ENCODE measurements at places on chromosomes 5 and 9.

DNA sequence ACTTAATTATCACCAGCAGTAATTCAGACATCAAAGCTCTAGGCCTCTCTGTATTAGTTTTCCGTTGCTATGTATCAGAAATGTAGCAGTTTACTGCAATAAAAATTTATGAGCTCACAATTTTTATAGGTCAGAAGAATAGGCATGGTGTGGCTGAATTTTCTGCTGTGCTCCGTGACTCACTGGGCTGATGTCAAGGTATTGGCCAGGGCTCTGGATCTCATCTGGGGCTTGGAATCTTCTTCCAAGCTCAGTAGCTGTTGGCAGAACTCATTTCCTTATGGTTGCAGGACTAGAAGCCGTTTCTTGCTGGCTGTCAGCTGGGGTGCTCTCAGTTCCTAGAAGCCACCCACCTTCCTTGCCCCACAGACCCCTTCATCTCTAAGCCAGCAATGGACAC lies 66.3 kb downstream of the PSAT1 start:
- no peak for DNase-seq

GRCh38 chr5:143119291-143119769 lies 284.2 kb downstream of the NR3C1 start:
- no peak for DNase-seq

GRCh38 chr9:91162784-91163443 lies 198.8 kb downstream of the AUH start:
- peak; percentile 72 for DNase-seq

DNA sequence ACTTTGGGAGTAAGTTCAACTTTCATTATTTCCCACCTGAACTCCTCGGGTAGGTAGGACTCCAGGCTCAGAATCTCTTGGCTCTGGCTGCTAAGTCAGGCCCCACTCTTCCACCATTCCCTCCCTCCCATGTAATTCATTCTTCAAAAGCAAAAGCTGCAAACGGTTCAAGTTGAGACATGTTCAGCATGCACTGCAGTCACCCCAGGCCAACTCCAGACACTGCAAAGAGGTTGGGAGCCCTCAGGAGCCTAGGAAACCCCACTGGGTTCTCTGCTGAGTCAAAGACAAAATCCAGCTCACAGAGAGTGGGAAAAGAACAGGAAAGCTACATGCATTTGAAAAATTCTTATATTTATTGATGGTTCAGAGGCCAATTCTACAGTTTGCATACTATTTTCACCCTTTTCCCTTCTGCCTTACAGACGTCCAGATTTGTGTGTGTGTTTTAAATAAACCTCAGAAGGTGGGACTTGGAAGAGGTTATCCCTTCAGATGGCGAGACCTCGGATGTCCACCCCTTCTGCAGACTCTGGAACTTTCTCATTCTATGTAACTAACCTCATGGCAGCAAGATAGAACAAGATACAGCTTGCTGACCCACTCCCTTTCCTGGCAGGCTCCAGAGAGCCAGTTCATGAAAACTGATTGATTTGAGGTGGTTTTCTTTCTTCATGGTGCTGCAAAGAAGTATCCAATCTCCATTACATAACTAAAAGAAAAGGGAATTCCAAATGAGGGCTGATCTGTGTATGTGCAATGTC lies 65.7 kb upstream of the EQTN start:
- no peak for DNase-seq

Data from activated CD8-positive, alpha-beta memory T cell treated with anti-CD3 and anti-CD28 coated beads for 48 hours (primary cell).